ENCODE measurements at places on chromosomes 1 and 21.
A peak's percentile ranks its signal among the peaks of the same experiment; 100 is the strongest.

DNA sequence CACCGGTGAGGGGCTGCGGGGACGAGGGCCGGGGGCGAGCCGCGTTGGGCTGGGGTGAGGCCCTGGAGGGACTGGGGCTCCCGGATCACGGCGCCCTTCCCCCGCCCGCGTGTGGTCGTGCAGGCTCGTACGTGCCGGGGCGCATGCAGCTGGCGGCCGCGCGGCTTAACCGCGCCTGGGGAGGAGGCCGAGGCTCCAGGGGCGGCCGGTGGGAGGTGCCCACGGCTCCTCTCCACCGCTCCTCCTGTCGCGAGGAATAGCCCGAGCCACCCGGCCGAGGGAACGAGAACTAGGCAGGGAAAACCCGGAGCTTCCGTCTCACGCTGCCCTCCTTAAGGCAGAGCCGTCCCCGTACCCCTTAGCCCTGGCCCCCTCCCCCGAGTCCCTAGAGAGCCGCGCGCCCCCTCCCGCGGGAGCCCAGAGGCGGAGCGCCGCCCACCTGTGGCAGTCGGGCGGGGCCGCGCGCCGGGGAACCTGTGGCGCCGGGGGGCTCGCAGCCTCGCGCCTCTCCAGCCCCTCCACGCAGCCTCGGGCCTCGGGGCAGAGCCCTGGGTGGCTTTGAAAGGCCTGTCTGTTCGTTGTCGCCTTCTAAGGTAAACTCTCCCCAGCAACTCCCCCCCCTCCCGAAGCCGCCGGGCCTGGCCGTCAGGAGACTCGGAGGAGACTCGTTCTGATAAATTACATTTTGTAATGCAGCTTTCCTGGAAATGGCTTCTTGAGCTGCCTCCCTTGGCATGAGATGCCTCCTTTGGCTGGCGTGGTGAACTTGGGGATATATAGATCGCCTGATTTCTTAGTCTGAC is 746 bp downstream of the AK4 start:
- DNase-seq, result peak; percentile 36

DNA sequence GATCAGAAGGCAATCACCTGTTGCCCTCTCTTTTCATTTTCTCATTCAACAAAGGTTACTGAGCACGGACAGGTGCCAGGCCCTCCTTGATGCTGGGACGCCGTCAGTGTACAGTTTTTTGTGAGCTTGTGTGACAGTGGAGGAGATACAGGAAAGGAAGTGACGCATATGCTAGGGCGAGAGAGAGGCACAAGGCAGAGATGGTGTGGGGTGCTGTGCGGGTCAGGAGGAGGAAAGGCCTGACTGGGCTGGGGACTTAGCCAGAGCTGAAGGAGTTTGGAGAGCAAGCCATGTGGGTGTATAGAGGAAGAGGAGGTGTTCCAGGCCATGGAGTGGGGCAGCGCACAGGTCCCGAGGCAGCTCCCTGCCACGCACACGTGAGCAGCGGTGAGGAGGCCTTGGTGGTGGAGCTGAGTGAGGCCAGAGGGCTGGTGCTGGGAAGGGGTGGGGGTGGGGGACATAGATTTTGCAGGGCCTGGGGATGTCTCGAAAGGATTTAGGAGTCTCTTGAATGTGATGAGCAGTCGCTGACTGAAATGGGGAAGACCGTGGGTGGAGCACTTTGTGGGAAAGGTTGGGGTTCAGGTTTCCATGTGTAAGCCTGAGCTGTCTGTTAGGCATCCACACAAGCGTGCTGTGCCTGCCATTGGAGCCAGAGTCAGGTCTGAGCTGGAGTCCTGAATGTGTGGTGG is 46.0 kb downstream of the TRAPPC10 start:
- DNase-seq, result peak; percentile 56

DNA sequence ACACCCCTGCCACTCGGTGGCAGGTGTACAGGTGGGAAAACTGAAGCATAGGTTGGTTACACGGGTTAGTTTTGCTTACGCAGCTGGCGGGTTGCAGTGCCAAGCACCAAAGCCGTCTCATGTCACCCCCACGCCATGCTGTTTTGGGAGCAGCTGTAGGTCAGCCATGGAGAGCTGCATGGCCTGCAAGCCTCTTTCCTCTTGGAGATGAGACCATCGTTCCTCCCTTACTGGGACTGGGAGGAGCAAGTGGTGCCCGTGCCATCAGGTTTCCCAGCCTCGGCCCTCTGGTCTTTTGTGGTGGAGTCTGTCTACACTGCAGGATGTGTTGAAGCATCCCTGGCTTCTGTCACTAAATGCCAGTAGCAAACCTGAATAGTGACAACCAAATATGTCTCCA is 46.9 kb downstream of the AJAP1 start:
- no peak for DNase-seq

DNA sequence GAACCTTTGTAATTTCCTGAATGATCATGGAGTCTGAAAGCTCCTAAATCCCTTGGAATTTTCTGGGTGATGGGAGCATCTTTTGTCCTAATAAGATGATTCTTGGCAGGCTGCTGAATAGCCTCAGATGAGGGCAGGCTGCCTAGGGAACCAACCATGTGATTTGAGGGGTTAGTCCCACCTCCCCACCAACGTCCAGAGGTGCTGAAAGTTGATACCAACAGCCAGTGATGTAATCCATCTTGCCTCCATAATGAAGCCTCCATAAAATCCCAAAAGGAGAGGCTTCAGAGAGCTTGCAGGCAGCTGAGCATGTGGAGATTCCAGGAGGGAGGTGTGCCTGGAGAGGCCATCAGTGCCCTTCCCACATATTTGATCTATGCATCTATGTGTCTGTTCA is 43.7 kb downstream of the GTF2B start:
- DNase-seq, result no peak
